Sigmoid colon (tissue), 7 donors: ENCODE measurements at places on chromosomes 4 and X. TPM values are rescaled to one million over a fixed set of nuclear protein-coding genes. Genes with fewer than 3 reads are reported as not detected.

Gene FAM184B
- total RNA-seq: not detected

DNA sequence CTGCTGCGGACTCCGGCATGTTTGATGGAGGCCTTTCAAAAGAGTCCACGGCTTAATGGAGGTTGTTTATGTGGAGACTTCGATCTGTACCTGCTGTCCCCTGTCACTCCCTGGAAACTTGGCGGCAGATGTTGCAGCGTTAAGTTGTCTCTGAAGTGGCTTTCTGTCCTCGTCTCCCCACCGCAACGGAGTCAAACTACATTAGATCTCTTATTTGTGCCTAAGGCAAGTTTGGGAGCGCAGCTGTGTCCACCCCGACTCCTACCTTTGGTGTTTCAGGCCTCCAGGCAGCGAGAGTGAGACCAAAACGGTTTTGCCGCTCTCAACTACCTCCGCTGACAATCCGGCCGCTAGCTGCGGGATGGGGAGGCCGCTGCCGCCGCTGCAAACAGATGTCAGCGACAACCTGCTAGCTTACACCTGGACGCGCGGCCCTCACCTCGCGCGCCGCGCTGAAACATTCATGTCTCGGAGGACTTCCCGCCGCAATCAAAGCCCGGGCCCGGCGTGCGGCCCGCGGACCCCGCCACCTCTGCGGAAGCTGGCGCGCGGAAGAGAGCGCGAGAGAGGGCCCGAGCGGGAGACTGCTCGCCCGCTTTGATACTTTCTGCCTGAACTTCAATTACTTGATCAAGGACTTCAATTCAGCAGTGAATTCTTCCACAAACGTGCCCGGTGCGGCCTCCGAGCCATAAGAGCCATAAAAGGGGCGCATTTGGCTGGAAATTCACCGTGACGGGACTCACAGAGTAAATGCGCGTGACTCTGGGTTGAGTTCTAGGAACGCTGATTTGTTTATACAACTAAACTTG, 108.4 kb downstream of the ANTXR2 start:
- H3K27me3 ChIP-seq: no peaks in the 10 kb centered on the region
- peak overlapping the region; percentile 25 for H3K27ac ChIP-seq
- no peaks in the 10 kb centered on the region for H3K36me3 ChIP-seq
- peak; percentile 59 for DNase-seq
- H3K4me3 ChIP-seq: no peak overlapping the region

Gene TMEM271
- total RNA-seq: not detected

- peaks cover 17% of the 10 kb centered on the region for H3K27me3 ChIP-seq
- DNase-seq: no peak
- H3K36me3 ChIP-seq: no peaks in the 10 kb centered on the region
- H3K27ac ChIP-seq: no peak overlapping the region
- H3K4me3 ChIP-seq: no peak overlapping the region
Observed at GRCh38 chr4:55635282-55635681, 816 bp downstream of the NMU start.

GRCh38 chrX:85930099-85930498, 117.3 kb downstream of the CHM start:
- DNase-seq: no peak
- H3K4me3 ChIP-seq: no peak overlapping the region
- H3K27me3 ChIP-seq: no peaks in the 10 kb centered on the region

- H3K4me1 ChIP-seq: no peaks in the 10 kb centered on the region
- DNase-seq: no peak
- no peak overlapping the region for H3K27ac ChIP-seq
- no peaks in the 10 kb centered on the region for H3K36me3 ChIP-seq
Observed at GRCh38 chr4:183571350-183571941, 66.6 kb downstream of the ING2 start.

DNA sequence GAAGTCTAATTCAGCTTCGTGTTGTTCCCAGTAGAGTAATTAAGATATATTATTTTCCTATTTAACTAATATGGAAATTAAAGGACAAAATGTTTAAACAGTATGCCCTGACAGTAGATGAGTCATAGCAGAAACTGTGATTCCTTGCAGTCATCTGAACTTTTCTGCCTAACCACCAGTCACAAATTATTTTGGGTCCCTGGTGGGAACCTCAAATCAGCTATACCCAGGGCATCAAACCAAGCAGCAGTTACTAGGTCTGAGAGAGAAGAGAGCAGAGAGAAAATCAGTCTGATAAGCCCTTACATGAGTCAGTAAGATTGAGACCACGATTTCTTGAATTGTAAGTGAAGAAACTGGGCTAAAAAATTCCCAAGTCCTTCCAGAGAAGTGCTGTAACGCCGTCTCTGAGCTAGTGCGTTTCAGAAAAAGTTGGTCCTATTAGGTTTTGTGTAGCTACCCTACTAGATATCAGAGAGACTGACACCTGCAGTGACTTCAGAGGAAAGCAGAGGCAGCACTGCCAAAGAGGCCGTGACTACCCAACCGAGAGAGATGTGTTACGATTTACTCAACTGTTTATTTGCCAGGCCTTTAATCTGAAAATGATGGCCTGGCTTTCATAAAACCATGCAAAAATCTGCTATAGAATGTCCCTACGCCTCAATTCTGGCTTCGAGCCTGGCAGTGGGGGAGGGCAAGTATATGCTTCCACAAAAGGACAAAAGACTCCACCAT, 21.7 kb upstream of the GPM6A start:
- H3K36me3 ChIP-seq: no peaks in the 10 kb centered on the region
- H3K4me1 ChIP-seq: peaks cover 24% of the 10 kb centered on the region
- H3K27ac ChIP-seq: peak overlapping the region; percentile 71
- DNase-seq: no peak
- H3K4me3 ChIP-seq: peak overlapping the region; percentile 22
- H3K27me3 ChIP-seq: no peaks in the 10 kb centered on the region

DNA sequence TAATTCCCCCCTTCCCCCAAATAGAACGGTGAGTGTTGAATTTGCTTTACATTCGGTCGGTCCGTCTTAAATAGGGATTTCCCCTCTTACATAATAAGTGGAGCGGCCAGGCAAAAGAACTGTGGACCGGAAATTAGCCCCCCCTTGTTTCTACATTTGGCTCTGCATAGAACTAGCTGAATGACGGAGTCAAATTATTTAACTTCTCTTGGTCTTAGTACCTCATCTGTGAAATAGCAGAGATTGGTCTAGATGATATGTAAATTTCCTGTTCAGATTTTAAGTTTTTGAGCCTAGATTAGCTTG, 1.3 kb downstream of the SPATA18 start:
- peaks cover 14% of the 10 kb centered on the region for H3K4me1 ChIP-seq
- H3K36me3 ChIP-seq: no peaks in the 10 kb centered on the region
